Activated T-cell treated with anti-CD3 and anti-CD28 coated beads, Interleukin-2, amount 50 U/mL, for 24 hours (primary cell): ENCODE measurements at places on chromosomes 2 and 18.

GRCh38 chr2:15561574-15562344 is 625 bp upstream of the NBAS start:
- DNase-seq: peak; percentile 36

DNA sequence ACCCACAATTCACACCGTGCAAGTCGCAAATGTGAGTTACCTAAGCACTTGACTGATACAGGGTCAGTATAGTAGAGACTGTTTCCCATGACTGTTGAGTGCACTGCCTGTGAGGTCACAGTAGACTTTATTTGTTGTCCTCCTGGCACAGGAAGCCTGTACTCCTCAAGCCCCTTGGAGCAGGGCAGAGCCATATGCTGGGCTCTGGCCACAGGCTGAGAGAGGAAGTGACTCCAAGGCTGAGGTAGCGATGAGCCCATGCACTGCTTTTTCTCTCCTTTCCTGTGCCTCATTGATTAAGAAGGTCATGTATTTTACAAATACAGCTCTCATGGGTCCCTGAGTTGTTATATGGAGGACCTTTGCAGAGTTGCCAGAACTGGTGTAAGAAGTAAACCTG is 287.7 kb downstream of the SRBD1 start:
- no peak for DNase-seq

- no peak for DNase-seq
Observed at GRCh38 chr2:176483901-176484568, 214.8 kb downstream of the MTX2 start.

DNA sequence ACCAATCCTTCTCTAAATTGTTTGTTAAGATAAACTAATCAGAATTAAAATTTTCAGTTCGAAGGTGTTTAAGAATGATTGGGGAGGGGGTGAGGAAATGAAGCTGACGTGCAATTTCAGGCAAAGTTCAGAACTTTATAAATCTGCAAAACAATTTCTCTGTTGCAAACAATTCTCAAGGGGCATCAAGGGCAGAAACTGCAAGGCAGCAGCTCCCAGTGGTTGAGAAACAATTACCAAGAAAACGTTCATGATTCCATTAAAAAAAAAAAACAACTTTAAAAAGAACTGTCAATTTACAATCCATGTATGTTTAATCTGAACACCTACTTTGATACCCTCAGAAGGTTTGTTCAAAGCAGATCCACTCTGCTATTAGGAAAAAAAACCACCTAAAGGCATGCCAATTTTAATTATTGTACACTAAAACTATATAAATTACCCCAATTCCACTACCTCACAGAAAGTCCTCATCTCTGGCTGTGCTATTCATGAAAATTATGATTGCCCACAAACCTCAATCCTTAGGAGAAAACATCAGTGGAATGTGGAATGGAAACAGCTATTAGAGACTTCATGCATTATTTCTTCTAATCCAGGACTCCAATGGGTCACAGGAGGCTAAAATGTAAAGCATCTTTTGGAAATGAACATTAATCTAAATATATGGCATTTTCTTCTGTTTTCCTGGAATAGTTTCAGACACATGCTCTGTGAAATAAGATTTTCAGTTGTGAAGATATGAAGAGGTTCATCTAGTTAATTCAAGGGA is 119.9 kb upstream of the ACVR1C start:
- DNase-seq: no peak

DNA sequence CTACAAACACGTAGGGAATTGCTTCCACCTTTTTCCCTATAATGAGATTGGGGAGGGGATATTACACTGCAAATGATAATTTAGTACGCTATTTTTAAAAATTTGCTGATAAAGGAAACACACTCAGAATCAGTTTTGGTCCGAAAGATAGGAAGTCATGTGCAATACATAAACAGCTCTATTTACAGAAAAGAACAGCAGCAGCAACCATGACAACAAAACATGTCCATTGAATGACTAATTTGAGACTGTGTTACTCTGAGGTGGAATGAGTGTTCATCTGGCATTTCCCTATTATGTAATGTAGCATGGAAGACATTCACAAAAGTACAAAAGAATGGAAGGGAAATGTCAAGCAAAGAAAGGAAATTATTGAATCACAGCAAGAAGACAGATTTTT is 337.2 kb downstream of the NBAS start:
- DNase-seq: no peak

DNA sequence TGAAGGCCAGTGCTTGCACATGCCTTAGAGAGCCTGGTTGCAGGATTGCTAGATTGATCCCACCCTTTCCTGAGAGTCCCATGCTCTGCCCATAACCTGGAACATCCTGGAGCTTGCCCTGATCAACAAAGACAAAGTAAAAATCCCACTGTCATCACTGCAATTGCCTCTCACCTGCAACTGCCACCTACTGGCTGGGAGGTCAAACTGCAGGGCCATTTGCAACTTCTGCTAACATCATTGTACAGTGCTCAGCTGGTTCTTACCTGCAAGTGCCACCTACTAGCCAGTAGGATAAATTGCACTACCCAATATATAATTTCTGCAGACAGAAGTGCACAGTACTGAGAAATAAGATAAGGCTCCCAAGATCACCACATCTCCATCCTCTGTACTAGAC is 947.5 kb downstream of the CPS1 start:
- DNase-seq: no peak

DNA sequence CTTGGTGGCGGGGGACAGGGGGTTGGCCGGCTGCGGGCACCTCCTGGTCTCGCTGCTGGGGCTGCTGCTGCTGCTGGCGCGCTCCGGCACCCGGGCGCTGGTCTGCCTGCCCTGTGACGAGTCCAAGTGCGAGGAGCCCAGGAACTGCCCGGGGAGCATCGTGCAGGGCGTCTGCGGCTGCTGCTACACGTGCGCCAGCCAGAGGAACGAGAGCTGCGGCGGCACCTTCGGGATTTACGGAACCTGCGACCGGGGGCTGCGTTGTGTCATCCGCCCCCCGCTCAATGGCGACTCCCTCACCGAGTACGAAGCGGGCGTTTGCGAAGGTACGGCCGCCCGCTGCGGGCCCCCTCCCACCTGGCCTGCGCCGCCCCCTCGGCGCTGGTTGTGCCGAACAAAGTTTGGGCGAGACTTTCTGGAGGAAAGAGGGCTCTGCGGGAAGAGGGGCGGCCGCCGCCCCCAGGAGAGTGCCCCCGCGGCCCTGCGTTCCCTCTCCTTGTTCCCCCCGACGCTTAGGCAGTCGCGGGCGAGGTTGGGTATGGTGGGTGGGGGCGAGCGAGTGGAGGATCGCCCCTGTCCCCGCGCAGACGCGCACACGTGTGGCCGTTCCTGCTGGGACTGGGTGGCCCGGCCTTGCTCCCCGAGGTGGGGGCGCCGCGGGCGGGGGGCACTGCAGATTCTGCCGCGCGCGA is 866 bp downstream of the CRIM1 start:
- DNase-seq: peak; percentile 71

- no peak for DNase-seq
Observed at GRCh38 chr18:379681-380330, 112.0 kb upstream of the THOC1 start.
